ENCODE measurements at places on chromosomes 13 and 19. TPM values are rescaled to one million over a fixed set of nuclear protein-coding genes. Genes with fewer than 3 reads are reported as not detected.

Gene FGF22
- total RNA-seq, result not detected

Gene PARP4
- total RNA-seq, result 60.7 TPM

Gene PCSK4
- 2.0 TPM for total RNA-seq

Gene RASGRP4
- 11.9 TPM for total RNA-seq

Gene GGACT
- total RNA-seq, result 5.1 TPM

Gene NTN5
- not detected for total RNA-seq

Gene ZNF541
- total RNA-seq, result not detected

Gene ZNF571
- total RNA-seq, result 4.6 TPM

Gene NR2F6
- 8.8 TPM for total RNA-seq

Gene SETDB2
- 11.1 TPM for total RNA-seq

Gene TMEM238
- not detected for total RNA-seq

Gene TPTE2
- total RNA-seq, result not detected

Gene EHD2
- total RNA-seq, result 340 TPM

Gene FGF9
- not detected for total RNA-seq

Gene LINGO3
- not detected for total RNA-seq

Gene CTXN1
- total RNA-seq, result 0.68 TPM

Gene CLEC11A
- total RNA-seq, result 6.2 TPM

Gene ANKRD24
- 2.9 TPM for total RNA-seq

Gene PDX1
- total RNA-seq, result not detected

Gene FAAP24
- 2.4 TPM for total RNA-seq

All from subcutaneous adipose tissue (tissue), 4 donors.